ENCODE measurements at places on chromosomes 11 and 22. TPM values are rescaled to one million over a fixed set of nuclear protein-coding genes. Genes with fewer than 3 reads are reported as not detected.

DNA sequence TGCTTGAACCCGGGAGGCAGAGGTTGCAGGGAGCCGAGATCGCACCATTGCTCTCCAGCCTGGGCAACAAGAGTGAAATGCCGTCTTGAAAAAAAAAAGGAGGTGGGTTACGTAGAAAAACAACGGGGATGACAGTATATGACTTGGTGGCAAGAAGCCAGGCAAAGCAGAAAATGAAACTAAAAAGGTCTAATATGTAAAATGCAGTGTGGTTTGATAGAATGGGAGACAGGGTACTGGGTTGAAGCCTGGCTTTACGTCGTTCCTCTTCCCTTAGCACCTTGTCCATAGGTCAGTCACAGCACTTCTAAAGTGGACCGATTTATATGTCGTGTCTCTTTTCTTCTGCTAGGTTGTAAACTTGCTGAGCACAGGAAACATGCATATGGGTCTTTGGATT, 274.9 kb upstream of the ZC3H12C start:
- DNase-seq, result no peak

- DNase-seq, result no peak
These were observed 67.0 kb downstream of the ST3GAL4 start for GRCh38 chr11:126422446-126422845.

DNA sequence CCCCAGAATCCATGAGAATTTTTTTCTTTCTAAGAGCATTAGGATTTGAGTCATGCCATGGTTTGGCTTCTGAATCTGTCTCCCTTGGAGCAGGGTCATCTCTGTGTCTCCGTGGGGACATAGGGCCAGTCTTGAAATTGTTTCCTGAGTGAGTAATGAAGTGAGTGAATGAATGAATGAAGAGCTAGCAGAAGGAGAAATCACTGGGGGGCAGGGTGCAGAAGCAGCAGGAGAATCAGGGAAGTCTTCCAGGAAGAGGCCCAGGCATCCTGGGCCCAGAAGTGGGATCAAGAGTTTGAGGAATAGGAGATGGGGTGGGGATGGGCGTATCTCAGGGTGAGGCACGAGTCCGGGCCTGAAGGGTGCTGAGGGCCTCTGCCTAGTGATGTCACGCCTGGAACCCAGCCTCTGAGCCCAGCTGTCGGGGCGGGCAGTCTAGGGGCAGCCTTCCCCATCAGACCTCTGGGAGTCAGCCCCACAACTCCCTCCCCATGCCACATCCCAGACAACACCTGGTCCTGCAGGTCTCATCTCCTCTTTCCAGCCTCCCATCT, 12.5 kb upstream of the MGAT3 start:
- DNase-seq, result no peak

GRCh38 chr22:16815073-16815472, 10.1 kb downstream of the XKR3 start:
- DNase-seq, result no peak

DNA sequence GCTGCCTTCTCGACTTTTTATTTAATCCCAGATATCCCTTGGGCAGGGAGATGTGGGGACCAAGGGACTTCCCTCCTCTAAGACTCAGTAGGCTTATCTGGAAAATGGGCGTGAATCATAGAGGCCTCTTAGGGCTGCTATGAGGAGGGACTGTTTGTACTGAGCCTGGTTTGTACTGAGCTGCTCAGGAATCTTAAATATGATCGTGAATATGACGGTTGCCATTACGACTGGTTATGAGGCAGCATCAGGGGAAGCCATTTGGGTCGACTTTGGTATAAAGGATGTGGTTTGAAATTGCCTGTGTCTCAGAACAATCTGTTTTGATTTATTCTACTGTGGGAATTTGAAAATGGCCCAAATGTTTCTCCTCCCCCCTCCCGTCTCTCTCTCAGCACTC, 20.6 kb downstream of the TSPAN18 start:
- DNase-seq, result no peak

DNA sequence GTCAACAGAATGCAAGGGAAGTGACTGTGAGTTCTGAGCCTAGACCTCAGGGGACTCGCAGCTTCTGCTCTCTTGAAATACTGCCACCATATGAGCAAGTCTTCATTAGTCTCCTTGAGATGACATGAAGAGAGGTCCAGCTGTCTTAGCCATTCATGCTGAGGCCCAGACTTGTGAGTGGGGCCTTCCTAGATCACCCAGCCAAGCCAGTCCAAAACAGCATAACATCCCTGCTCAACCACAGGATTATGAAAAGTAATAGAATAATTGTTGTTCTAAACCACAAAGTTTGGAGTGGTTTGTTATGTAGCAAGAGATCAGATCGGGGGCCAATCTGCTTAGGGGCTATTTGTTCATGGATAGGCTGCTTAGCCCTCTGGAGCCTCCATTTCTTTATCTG, 54.9 kb upstream of the HTATIP2 start:
- DNase-seq, result no peak

DNA sequence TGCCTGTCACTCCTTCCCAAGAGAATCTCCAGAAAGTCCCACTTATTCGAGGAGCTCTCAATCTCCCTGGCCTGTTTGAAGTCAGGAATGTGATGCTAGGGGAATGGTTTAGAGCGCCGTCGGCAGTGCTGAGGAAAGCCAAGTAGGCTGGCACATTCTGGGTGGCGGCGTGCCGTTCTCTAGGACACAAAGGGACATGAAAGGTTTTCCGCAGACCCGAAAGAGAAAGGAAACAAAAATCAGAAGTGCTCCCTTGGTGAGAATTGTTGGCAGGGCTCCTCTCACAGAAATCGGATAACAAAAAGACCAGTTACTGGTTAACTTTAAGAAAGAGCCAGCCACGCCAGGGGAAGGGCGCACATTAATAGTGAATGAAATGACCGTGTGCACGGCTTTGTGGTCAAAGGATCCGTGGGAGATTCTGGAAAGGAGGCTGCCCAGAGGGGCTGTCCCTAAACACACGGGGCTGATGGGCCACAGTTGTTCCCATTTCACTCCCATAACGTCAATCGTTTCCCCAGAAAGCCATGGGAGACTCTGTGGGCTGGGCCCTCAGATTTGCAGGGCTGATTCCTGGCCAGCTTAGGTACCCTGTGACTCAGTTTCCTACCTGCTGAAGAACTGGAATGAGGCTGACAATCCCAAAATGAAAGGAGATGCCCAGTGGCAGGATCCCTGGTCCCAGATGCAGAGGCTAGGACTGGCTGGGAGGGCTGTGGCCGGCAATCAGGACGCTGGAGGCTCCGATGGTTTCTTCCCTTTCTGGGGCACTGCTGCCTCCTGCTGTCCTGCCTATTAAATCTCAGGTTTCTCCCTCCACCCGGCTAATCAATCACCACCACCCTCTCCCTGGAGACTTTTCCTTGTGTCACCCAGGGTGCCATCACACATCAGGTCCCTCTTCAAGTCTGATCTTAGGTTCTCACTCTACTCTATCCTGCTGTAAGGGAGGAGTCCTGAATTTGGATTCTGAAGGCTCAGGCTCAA, 82.3 kb downstream of the RCN1 start:
- no peak for DNase-seq

DNA sequence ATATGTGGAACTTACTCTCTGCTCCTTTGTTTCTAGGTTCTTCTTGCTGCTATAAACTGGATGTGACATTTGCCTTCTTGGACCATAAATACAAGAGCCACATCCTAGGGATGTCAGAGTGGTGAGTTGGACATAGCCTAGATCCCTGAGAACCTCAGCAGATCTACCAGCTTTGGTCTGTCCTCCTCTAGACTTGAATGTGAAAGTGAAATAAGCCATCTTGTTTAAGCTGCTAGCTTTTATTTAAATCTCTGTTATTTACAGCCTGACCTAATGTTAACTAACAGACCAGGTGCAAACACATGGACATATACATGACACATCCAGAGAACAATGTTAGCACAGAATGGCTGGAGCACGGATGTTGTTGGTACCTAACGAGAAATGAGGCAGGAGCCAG, 36.0 kb downstream of the SLN start:
- no peak for DNase-seq

The OR56A3 gene
- total RNA-seq, result not detected

The GRM5 gene
- not detected for total RNA-seq

The TENM4 gene
- total RNA-seq, result not detected

Data from activated T-helper 2 cell treated with anti-CD3 and anti-CD28 coated beads, Interferon-gamma antibody, Interleukin-2, Interleukin-4, amounts not matched to agents 10 μg/mL and 5 μg/mL and 100 μg/mL, durations not matched to agents 14 hours and 24 hours and 36 hours (primary cell).